GM19239 (cell line): ENCODE measurements at places on chromosomes 4 and X.

DNA sequence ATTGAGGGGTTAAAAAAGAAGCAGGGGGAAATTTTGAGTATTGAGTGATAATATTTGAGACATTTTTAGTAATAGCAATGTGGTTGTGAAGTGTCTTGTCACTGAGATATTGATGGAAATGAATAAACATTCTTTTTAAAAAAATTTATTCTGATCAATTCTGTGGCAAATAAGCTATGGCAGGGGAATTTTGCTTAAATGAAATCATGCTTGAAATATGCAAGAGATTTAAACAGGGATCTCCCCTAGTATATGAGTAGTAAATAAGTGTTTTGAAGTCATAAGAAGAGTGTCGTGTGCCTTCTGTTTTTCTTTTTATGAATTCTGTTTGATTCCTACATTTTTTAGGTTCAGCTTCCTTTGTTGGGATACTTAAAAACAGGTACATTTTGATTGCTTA is 23.2 kb downstream of the IL15 start:
- DNase-seq = no peak

GRCh38 chr4:111635646-111636045 is 509.6 kb upstream of the FAM241A start:
- no peak for DNase-seq

- DNase-seq = no peak
These were observed 62.0 kb upstream of the VCX2 start for GRCh38 chrX:8233091-8233490.

DNA sequence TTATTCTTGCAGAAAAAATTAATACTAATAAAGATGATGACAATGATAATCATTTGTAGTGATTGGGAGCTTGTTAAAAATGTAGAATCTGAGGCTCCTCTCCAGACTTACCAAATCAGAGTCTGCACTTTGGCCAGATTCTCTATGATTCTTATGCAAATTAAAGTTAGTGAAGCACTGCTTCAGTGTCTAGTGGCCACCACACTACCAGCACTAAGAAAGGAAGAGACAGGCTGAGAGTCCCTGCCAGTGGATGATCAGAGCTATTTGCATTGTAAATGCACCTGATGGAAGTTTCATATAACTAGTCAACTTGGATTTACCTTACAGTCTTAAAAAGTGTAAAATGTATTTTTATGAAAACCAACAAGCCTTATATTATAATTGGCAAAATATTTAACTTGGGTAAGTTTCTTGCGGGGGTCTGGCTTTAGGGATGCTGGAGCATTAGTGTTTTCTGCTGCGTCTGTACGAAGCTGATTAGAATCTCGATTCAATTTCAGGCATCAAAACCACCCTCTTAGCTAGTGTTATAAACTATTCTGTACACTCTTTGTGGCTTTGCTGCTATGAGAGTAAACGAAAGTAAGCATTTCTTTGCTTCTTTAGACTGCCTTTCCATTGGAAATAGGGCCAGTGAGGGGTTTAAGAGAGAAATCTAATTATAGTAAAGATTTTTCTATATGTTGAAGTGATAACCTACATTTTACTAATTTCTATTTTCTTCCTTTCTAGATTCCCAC is 114.1 kb downstream of the TLL1 start:
- no peak for DNase-seq
